ENCODE measurements at places on chromosomes 6 and 20. TPM values are rescaled to one million over a fixed set of nuclear protein-coding genes. Genes with fewer than 3 reads are reported as not detected.

FOXF2 gene
- total RNA-seq = 0.25 TPM

HTR1E gene
- total RNA-seq = not detected

ZNF217 gene
- total RNA-seq = 15.8 TPM

ULBP1 gene
- total RNA-seq = 1.7 TPM

FAM209B gene
- total RNA-seq = not detected

PRDM1 gene
- 1.4 TPM for total RNA-seq

KCNQ2 gene
- total RNA-seq = not detected

TLDC2 gene
- 0.18 TPM for total RNA-seq

PFDN6 gene
- total RNA-seq = 21.7 TPM

EFCAB8 gene
- total RNA-seq = not detected

HEY2 gene
- 0.25 TPM for total RNA-seq

All from fibroblast of the aortic adventitia (primary cell).